Osteocyte (in vitro differentiated cells): ENCODE measurements at places on chromosomes 1 and 21.
A peak's percentile ranks its signal among the peaks of the same experiment; 100 is the strongest.

DNA sequence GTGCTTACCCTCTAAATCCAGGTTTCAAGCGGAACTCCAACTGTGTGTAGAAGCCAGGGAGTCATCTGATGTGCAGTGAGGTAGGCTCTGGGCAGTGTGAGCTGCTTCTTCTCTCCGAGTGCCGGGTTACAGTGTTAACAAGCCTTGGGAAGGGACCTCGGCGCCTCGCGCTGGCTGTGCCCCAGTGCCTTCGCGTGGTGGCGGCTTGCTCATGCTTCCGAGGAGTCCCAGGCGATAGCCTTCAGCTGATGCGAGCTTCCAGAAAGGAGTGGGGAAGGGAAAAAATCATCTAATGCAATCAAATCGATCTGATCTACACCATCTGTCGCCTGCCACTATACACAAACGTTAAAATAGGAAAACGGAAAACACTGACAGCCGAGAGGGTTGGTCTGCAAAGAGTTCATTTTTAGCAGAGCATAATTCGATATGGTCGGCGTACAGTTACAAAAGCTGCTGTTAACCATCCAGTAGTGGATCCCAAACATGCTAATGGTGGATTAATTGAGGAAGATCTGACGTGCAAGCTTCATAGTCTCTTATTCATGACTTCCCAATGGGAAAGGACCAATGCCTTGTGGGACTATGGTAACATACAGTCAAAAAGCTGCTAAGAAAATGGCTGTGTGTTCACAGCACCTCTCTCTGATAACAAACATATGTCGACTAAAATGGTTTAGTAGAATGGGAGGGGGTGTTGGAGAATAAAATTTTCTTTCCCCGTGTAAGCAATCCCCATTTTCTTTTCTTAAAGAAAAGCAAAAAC is 128.7 kb upstream of the DPYD start:
- DNase-seq: no peak

DNA sequence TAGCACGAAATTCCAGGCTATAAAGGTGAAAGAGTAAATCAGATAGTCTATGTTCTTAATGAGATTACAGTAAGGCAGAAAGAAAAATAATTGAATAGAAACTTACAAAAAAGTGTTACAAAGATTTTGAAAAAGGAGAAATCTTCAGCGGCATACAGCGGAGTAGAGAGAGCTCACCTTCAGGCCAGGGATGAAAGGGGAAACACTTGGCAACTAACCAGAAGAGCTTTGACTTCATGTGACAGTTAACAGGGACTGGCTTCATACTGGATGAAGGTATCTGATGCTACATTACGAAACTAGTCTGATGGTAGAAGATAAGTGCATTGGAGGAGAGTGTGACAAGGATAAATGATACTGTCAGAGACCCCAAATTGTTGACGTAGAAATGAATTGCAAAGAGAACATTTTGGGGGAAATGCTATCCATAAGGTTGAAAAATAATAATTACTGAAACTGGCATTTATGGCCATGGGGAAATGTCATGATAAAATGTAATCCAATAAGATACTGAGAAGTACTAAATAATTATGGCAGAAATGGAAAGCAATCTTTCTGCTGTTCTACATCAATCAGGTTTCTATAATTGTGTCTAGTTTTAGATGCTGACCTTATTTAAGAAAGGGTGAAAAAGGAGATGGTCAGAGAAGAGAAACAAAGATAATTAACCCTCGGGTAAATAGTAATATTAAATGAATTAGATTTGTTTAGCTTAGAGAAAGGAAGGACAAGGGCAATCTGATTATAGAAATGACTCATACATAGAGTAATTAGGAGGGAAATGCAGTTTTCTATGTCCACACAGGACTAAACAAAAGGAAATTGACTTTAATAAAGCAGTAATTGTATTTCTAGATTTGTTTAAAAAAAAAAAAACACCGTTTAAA is 808.7 kb downstream of the NCAM2 start:
- no peak for DNase-seq

GRCh38 chr1:63917571-63918417 is 144.0 kb downstream of the ROR1 start:
- no peak for DNase-seq

- no peak for DNase-seq
Observed at GRCh38 chr1:6134206-6134605, 45.9 kb downstream of the CHD5 start.

DNA sequence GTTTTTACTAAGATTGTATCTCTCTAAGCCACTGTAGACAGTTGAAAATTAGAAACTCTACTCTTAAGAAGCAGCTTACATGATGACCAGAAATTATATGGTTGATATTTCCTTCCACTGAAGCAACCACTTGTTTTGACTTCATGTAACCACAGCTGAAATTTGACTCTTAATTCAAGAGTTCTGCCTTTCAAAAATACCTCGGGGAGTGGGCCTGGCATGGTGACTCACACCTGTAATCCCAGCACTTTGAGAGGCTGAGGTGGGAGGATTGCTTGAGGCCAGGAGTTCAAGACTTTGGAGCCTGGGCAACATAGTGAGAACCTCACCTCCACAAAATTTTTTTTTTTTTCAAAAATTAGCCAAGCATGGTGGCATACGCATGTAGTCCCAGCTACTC is 4.3 kb downstream of the AMPD1 start:
- DNase-seq: no peak

- no peak for DNase-seq
Observed at GRCh38 chr1:70518106-70518505, 107.0 kb downstream of the CTH start.

DNA sequence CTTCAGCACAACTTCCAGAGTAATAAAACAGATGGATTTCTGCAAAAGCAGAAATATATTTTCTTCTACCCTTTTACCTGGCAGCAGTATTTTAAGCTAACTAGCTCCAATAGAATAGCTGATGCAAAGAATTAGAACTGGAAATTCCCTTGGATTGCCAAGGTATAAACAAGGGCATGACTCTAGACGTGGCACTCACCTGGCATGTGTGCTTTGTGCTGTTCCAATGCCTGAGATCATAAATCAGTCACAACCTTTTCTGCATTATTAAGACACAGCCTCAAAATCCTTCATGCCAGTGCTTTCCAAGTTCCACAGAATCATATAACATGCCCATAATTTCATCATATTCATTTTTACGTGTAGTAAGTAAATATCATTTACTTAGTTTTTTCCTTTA is 1048.7 kb downstream of the ADGRL2 start:
- DNase-seq: no peak

GRCh38 chr21:42550817-42551216 is 37.2 kb downstream of the SLC37A1 start:
- DNase-seq: no peak

DNA sequence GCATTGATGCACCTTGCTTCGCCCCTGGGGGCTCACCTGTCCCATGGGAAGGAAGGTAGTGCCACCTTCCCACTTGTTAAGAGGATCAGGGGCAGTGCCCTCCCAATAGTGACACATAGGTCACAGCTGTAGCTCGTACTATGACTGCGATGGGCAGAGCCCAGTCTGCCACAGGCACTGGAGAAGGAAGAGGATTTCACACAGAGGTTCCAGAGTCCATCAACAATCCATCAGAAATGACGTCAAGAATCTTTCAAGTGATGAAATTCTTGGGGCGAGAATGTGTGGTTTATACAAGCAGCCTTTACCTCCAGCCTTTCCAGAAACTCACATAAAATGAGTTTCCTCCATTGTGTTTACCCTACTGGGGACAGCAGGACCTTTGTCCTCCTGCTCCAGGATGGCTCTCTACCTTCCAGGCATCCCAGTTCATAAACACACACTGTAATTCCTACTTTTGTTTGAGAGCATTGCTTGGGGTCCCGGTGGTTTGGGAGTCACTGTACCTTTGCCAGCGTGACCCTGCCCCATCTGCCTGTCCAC is 260.6 kb upstream of the VAMP3 start:
- DNase-seq: no peak

DNA sequence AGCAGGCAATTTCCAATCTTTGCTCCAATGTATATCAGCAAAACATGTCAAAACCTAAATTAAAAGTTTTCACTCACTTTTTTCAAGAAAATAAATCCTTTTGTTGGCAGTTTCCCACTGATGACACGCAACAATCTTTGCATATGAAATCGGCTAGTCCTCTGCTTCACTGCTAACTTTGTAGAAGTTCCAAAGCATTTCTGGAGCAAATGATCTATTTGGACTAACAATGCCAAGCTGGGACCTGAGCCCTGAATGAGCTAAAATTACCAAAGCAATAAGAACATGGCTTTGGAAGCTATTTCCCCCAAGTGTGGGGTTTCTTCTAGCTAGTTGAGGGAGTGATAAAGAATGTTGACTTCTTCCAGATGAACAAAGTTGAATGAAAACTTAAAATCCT is 5.1 kb downstream of the BEND5 start:
- no peak for DNase-seq

- DNase-seq: no peak
Observed at GRCh38 chr1:96331596-96331995, 390.0 kb upstream of the PTBP2 start.

- DNase-seq: no peak
Observed at GRCh38 chr1:244989813-244990212, 125.5 kb upstream of the HNRNPU start.

- DNase-seq: no peak
Observed at GRCh38 chr1:101346419-101346818, 109.6 kb downstream of the S1PR1 start.

DNA sequence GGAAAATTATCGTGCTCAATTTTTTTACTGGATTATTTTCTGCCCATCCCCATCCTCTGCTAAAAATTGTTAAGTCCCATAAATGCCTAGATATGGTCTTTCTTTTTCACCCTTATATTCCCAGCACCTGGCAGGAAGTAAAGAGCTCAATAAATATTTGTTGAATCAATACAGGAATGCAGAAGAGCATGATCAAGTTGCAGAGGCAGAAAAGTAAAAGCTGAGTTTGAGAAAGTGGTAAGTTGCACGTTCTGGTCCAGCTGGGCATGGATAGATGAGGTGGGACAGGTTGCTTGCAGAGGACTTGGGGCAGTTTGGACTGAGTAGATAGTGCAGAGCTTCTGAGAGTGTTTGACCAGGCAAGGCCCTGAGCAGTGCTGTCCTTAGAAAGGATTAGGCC is 40.1 kb downstream of the ZNF281 start:
- DNase-seq: peak; percentile 56

DNA sequence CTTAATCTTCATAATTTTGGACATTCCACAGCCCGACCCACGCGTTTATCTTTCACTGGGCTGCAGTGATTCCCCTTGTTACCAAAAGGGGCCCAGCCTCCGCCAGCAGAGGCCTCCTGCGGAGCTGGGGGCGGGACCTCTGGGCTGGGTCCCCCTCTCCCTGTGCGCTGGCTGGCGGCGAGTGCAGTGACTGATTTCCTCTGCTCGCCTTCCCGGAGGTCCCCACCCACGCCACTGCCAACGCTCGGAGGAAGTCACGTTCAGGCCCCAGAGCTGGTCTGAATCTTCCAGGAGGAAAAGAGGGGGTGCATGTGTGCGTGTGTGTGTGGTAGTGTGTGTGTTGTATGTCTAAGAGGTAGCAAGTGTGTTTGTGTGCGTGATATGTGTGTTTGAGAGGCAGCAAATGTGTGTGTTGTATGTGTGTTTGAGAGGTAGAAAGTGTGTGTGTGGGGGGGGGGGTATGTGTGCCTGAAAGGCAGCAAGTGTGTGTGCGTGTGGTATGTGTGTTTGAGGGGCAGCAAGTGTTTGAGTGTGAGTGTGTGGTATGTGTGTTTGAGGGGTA is 35.0 kb upstream of the JAK1 start:
- DNase-seq: no peak

DNA sequence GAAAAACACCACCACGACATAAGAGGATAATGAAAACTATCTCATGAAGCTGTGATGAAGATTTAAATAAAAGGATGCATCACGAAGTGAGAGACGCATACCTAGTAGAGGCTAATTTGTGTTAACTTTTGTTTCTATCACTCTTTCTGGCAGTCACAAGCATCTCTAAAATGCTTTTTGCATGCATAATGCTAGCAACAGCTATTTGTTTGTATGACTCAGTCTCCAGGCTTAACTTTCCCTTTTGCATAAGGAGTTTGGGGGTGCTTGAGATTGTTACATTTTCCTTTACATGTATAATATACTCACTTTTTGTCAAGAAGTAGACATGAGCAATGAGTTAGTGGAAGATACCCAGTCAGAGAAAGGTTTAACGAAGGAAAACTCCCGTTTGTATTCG is 385.4 kb downstream of the DISC1 start:
- DNase-seq: no peak

GRCh38 chr1:95049935-95050334 is 22.8 kb downstream of the ALG14 start:
- DNase-seq: no peak

- no peak for DNase-seq
Observed at GRCh38 chr1:114081437-114082303, 72.0 kb downstream of the SYT6 start.

DNA sequence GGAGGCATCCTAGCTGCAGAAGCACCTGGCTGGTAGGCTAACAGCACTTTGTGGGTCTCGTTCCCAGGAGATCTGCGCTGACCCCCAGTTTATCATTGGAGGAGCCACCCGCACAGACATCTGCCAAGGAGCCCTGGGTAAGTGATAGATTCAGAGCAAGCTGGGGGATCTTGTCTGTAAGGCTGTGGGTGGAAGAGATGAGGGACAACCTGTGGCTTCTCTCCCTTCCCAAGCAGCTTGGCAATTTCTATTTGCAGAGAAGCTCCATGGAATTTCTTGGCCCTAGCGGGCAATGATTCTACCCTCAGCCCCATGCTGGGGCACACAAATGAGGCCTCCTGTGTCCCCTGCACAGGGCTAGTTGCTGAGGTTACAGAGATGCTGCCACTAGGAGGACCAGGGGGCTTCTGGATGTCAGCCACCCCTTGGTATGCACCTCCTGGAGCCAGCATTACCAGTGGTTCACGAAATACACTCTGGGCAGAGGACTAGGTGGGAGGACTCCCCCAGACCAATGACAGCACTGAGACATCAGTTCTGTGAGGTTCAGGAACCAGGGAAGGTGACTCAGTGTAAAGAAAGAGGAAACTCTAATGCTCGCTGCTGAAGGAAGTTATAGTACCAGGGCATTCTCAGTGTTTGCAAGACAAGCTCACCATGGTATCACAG is 5.5 kb downstream of the CAPN2 start:
- no peak for DNase-seq

GRCh38 chr21:25360593-25360992 is 246.7 kb downstream of the MRPL39 start:
- DNase-seq: no peak

- DNase-seq: no peak
Observed at GRCh38 chr1:236181059-236181458, 38.7 kb downstream of the GPR137B start.
